ENCODE measurements at places on chromosomes 1 and 21. TPM values are rescaled to one million over a fixed set of nuclear protein-coding genes. Genes with fewer than 3 reads are reported as not detected.

PER3 gene
- 13.5 TPM for polyA plus RNA-seq

- no peak for DNase-seq
Measured at GRCh38 chr1:98949621-98950020, 55.0 kb downstream of the PLPPR5 start.

GRCh38 chr1:36737038-36737555 lies 254.4 kb upstream of the CSF3R start:
- DNase-seq = no peak

GRCh38 chr1:244665771-244666217 lies 12.9 kb downstream of the DESI2 start:
- no peak for DNase-seq

DNA sequence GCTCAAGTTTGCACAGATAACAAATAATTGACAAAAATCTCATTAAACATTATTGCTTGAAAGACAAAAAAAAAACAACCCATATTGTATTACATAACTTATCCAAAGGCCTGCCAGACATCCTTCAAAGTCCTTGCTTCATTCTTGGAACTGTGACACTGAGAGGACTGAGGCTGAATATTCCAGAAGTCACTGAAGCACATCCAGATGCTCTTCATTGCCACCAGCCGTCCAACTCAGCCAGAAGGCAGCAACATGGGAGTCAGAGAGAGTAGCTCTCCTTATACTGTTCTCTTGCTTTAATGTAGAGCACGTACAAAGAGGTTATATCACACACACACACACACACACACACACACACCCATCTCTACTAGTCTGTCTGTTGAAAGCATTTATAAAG lies 755.0 kb downstream of the LTN1 start:
- DNase-seq = no peak

DNA sequence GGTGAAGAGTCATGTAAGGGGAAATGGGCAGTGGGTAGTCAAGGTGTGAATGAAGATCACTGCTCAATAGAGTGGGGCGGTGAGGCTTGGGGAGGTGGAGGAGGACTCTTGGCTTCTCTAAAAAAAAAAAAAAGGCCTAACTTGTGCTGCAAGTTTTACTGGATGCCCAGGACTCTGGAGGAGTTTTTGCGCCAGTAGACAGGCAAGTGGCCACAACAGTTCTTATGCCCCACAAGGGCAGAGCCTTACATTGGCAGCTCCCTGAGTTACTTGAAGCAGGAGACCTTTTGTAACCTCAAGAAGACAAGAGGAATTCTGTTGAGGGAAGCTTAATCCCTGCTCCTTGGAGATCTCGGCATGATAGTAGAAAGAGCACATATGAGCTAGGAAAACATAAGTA lies 54.9 kb upstream of the PPP2R5A start:
- no peak for DNase-seq

DNA sequence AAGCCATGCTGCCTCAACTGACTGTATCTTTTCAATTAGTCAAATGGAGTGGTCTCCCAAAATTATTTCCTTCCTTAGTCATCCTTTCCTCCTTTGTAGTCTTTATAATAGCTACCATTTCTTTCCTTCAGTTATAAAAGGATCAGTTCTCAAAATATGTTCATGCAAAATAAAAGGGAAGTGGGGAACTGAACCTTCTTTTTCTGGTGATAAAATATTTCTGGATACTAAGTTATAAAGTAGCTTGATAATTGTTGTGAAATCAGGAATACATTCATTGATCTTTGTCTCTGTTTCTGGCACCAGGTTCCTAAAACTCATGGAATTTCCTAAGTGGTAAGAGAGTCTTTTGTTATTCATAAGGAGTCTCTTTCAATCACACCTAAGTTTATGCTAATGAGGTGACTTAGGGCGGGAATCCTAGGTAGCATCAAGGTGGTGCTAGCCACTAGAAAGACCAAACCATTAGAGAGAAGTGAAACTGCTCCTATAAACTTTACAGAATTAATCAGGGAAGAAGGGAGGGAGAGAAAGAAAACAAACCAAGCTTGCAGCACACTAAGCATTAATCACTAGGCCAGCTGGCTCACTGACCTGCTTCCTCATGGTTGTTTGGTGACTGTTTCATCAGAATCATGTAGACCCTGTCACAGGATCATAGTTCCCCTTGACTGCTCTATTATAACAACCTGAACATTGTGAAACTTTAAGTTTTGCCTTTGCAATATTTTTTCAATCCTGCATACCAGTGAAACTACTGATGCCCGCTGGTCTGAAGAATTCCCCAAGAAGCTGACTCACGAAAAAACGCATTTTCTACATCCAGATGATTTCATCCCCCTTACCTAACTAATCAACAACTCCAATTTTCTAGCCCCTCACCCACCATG lies 161.6 kb upstream of the PTBP2 start:
- DNase-seq = peak; percentile 85

DNA sequence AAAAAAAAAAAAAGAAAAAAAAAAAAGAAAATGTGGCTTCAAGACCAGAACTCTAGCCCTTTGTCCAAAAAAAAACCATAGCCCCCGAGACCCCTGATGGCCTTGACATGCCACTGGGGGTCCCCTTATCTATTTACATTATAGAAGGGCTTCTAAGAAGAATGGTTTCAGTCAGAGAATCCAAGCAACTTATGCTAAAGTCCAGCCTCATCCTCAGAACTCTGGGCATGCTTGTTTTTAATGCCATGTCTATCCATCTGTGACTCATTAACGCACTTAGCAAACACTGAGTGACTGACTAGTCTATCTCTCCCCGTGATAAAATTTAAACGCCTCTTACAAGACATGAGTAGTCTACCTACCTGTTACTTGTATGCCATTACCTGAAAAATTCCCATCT lies 29.3 kb downstream of the ERG start:
- no peak for DNase-seq

FCRLB gene
- polyA plus RNA-seq = 2.6 TPM

GRCh38 chr1:182357913-182358312 lies 33.7 kb downstream of the GLUL start:
- DNase-seq = no peak

DNA sequence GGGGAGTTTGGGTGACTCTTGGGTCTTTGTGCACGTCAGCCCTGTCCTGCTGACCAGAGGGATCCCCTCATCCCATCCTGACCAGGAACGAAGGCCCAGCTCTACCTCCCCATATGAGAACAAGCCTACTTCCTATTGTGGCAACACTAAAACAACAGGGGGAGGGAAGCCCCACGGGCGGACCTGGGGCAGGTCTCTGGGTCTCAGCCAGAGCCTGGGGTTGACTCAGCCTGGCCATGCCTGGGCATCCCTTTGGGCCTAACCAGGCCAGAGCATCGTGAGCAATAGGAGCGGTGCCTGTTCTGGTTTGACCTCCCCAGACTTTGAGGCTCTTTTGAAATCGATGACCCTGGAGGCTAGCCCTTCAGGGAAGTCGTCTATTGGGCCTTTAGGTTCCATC lies 16.8 kb downstream of the RPS6KA1 start:
- no peak for DNase-seq

FTCD gene
- 0.05 TPM for polyA plus RNA-seq

LCE3E gene
- polyA plus RNA-seq = not detected

- peak; percentile 76 for DNase-seq
Measured at GRCh38 chr1:30523055-30524020, 200.0 kb downstream of the MATN1 start.

TMEM52 gene
- 0.28 TPM for polyA plus RNA-seq

CFHR4 gene
- polyA plus RNA-seq = not detected

DNA sequence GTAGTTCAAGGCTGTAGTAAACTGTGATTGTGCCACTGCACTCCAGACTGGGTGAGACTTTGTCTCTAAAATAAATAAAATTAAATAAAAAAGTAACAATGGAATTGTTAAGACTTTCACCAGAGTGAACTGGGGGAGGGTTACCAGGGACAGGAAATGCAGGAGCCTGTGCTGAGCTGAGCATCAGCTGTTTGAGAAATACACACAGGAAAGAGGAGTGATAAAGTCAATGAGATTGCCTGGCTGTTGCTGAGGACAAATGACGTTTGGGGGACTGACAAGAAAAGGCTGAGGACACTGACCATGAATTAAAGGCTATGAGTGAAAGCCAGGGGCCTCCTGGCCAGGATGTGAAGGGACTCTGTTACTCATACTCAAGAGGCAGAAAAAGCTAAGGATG lies 226.3 kb downstream of the SETD4 start:
- DNase-seq = no peak

GRCh38 chr1:47759251-47759935 lies 237.8 kb downstream of the TRABD2B start:
- DNase-seq = no peak

FMO4 gene
- polyA plus RNA-seq = 4.2 TPM

- DNase-seq = no peak
Measured at GRCh38 chr1:30360753-30361152, 362.6 kb downstream of the MATN1 start.

TLR5 gene
- polyA plus RNA-seq = 0.21 TPM

- DNase-seq = no peak
Measured at GRCh38 chr1:150804671-150805070, 3.4 kb downstream of the CTSK start.

LRRC8B gene
- 0.22 TPM for polyA plus RNA-seq

TSPAN2 gene
- polyA plus RNA-seq = 5.4 TPM

GRCh38 chr1:27031235-27032118 lies 18.8 kb upstream of the TENT5B start:
- DNase-seq = peak; percentile 51

DNA sequence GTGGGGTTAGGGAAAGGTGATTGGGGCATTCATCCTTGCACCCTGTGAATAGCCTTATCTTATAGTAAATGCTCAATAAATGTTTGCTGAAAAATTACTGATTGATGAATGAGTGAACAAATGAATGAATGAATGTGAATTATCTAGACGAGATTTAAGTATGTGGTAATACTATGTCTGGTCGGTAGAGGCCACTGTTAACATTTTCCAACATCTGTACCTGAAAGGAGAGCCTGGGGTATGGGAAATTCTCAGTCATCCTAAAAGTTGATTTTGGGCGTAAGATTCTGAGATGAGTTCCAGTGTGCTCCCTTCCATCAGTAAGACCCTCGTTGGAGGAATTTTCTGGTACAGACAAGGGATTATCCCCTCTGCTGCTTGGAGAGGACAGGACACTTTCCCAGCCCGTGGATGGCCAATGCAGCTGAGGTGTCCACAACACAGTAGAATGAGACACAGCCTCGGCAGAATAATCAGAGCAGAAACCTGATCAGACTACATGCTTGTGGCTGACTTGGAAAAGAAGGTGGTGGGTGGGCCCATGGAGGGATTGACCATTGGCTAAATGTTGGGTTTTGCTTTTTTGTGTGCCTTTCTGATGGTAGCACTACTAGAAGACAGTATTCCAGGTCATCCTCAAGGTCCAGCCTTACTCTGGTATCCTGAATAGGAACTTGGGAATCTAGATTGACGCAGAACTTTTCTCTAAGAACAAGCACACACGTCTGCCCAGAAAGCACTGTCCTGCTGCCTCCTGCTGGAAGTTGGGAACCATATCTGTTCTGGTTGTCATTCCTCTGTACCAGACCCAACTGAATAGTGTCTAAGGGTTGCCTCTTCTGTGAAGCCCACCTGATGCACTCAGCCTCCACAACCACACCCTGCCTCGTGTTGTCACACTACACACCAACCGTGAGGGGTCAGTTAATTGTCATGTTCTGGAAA lies 262.0 kb downstream of the TNR start:
- DNase-seq = no peak

GRCh38 chr1:88890791-88891317 lies 513 bp downstream of the GTF2B start:
- DNase-seq = no peak

- DNase-seq = no peak
Measured at GRCh38 chr1:228292609-228292911, 84.7 kb downstream of the OBSCN start.

DNA sequence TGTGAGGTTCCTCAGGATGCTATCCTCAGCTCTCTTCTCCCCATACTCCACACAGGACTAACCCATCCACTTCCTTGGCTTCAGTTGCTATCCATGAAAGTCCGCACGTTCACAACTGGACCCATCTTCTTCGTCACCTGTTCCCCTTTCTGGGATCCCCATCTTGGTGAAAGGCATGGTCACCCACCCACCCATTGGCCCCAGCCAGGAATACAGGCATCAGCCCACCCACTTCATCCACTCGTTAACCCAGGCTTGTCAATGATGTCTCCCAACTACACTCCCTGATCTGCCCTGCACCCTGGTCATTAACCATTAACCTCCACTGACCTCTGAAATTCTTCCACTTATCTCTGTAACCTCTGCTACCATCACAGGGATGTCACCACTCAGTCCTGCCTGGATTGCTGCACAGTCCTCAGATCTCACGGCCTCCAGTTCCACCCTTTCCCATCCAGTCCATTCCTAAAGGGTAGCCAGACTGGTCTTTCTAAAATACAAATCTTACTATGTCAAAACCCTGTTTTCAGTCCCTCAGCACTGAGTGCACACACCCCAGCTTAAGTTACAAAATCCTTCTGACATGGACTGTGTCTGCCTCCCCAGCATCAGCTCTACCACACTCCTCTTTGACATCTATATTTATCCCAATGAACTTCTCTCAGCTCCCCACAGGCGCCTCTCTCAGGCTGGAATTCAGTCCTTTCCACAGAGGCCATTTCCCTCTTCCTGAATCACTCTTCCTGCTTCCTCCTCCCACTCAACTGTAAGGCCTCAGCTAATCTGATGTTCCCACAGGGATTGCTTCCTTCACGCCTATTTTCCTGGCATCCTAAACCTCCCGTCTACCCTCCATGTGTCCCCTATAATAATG lies 10.4 kb downstream of the PGLYRP4 start:
- DNase-seq = no peak

GRCh38 chr1:25516686-25517085 lies 26.7 kb upstream of the LDLRAP1 start:
- no peak for DNase-seq

- no peak for DNase-seq
Measured at GRCh38 chr1:228120351-228120750, 11.3 kb upstream of the MRPL55 start.

WDR64 gene
- 0.06 TPM for polyA plus RNA-seq

MEX3A gene
- polyA plus RNA-seq = 1.9 TPM

DNA sequence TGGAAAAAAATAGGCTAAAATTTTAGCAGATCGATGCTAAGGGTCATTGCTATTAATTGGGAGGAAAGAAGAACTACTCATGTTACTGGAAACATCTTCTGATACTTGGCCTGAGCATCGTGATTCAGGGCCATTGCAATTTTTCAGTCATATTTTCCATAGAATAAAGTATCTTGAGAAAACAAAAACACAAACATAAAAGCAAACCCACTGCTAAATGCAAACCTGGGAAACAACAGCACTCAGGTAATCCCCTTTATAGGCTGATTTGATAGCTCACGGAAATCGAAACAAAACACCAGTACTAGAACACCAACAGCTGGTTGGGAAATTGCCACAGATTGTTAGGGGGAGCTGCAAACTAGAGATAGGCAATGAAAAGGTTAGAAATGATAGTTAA lies 172.9 kb upstream of the ESRRG start:
- DNase-seq = no peak

DNA sequence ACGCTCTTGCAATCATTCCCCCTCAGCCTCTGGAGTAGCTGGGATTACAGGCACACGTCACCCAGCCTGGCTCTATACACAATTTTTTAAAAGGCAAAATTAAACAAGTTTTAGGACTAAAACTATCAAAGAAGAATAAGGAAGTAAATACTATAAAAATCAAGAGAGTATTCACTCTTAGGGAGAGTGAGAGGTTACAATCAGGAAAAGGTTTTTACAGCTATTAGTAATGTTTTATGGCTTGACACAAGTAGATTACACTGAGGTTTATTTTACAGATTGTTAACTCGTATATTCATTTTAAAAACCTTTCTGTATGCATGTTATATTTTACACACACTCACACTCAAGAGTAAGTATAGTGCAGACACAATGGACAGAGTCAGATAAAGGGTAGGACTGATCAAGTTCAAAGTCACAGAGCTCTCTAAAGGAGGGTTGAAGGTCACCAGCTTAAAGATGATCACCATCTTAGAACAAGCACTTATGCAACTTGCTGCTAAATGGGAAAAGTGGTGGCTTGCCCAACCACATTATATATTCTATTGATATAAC lies 77.9 kb upstream of the MAN1A2 start:
- no peak for DNase-seq
